ENCODE measurements at places on chromosomes 4 and X. TPM values are rescaled to one million over a fixed set of nuclear protein-coding genes. Genes with fewer than 3 reads are reported as not detected.

Gene CCSER1
- total RNA-seq, result 0.75 TPM

Gene MAGEC3
- 0.04 TPM for total RNA-seq

Gene ABRAXAS1
- 24.1 TPM for total RNA-seq

Gene LRIT3
- total RNA-seq, result 0.09 TPM

Gene DAPP1
- total RNA-seq, result 1.9 TPM

Gene TMEM175
- 9.8 TPM for total RNA-seq

Gene C4orf54
- 114 TPM for total RNA-seq

Gene CXorf49
- not detected for total RNA-seq

Gene TLL1
- 3.9 TPM for total RNA-seq

Gene SMPX
- total RNA-seq, result 281 TPM

Gene KLHL13
- 47.1 TPM for total RNA-seq

Gene EPGN
- 0.49 TPM for total RNA-seq

Gene SPANXC
- not detected for total RNA-seq

Gene NALF2
- 0.31 TPM for total RNA-seq

Gene TEX13D
- total RNA-seq, result 0.04 TPM

Gene EPHA5
- total RNA-seq, result 0.66 TPM

Gene MAGED4
- total RNA-seq, result 11.6 TPM

Gene ZNF157
- 0.35 TPM for total RNA-seq

Gene BTC
- 7.1 TPM for total RNA-seq

Gene MAMLD1
- total RNA-seq, result 4.4 TPM

Gene BEX5
- total RNA-seq, result 0.09 TPM

- peak; percentile 33 for DNase-seq
These were observed 222.6 kb upstream of the PCDH18 start for GRCh38 chr4:137754652-137755471.

- DNase-seq, result no peak
These were observed 240.2 kb upstream of the F9 start for GRCh38 chrX:139290310-139290709.

DNA sequence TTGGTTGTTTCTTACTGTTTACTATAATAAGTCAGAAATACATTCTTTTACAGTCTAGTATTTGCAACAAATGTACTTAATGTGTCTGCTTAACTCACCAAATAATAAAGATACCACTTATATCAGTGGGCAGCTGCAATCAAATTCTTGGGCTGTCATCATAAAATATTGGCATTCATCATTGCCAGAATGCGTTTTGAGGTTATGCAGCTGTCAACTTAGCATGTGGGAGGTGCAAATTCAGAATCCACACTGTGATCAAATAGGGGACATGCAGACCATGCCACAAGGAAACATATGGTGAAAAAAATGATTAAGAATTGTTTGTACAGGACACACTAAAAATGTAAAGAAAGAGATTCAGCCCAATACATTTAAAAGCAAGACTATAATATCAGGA, 86.5 kb downstream of the HCCS start:
- no peak for DNase-seq

DNA sequence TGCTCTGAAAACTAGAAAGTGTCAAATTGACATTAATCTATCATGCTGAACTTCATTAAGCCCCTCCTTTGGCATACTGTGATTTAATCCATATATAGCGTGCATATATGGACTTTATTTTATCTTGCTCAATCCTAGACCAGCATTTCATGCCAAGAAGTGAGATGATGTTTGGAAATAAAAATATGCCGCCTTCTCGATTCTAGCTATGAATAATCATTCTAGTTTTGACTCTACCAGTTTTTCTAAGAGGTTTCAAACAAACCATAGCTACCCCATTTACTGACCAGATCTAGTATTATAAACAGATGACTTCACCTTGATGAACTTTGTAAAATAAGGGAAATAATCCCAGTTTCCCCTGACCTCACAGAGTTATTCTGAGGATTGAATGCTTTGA, 95.0 kb downstream of the ARX start:
- DNase-seq, result no peak

DNA sequence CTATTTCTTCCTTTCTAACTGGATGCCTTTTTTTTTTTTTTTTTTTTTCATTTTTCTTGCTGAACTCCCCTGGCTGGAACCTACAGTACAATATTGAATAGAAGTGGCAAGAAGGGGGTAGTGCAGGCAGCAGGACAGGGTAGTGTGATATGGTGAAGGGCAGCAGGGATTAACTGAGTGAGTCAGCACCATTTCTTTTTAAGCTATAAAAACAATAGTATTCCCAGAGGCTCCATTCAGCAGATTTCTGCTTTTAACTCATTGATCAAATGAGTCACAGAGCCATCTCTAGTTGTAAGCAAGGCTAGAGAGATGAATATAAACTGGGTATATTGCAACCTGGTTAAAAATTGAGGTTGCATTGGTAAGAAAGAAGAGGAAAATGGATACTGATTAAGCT, 53.6 kb upstream of the SETD7 start:
- DNase-seq, result no peak

- DNase-seq, result peak; percentile 45
These were observed 179.1 kb upstream of the MAB21L2 start for GRCh38 chr4:150402871-150403272.

GRCh38 chrX:70553516-70553915, 108.9 kb downstream of the DLG3 start:
- DNase-seq, result no peak

- DNase-seq, result no peak
These were observed 222.7 kb upstream of the VCX3A start for GRCh38 chrX:6757631-6758030.

- DNase-seq, result no peak
These were observed 59.5 kb downstream of the RHOH start for GRCh38 chr4:40256329-40256728.

- peak; percentile 34 for DNase-seq
These were observed 337.7 kb upstream of the FAM241A start for GRCh38 chr4:111807576-111807975.

- DNase-seq, result peak; percentile 89
These were observed 6.4 kb downstream of the AMOT start for GRCh38 chrX:112834031-112834845.

DNA sequence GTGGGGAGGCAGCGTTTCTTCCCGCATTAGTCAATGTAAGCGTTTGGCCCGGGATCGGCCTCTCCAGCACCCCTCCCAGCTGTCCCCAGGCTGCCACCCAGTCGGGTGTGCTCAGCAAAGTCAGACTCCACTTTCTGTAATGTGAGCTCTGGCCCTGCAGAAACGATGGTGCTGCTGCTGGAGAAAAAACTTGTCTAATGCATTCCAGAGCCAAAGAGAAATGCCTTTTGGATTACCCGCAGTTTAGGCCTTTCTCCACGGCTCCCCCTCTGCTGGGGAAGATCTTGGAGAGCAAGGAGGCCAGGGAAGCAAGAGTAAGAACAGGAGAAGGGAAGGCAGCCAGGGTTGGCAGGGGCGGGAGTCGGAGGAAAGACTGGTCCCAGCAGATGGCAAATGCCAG, 55.2 kb downstream of the ELF4 start:
- peak; percentile 85 for DNase-seq

- DNase-seq, result no peak
These were observed 206.2 kb downstream of the KCNIP4 start for GRCh38 chr4:21742326-21742725.

DNA sequence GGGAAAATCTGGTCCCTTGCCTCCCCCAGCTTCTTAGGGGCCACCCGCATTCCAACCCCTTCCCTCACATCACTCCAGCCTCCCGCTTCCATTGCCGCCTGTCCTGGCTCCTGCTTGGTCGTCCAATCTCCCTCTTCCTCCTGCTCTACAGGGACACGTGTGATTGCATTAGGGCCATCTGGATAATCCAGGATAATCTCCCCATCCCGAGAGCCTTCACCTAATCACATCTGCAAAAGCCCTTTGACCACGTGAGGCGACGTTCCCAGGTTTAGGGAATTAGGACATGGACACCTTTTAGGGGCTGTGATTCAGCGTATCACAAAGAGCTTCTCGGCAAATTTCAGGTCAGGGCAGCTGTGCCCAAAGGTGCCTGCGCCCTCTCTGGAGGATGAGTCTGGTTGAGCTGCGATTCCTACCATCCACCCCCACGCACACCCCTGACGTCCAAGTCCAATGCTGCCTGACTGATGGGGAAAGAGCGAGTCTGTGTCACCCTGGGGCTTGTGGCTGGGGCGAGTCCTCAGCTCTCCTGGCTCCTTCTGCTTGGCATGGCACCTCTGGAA, 104.6 kb downstream of the PSAPL1 start:
- no peak for DNase-seq

- no peak for DNase-seq
These were observed 283.1 kb upstream of the MAOA start for GRCh38 chrX:43373032-43373431.

DNA sequence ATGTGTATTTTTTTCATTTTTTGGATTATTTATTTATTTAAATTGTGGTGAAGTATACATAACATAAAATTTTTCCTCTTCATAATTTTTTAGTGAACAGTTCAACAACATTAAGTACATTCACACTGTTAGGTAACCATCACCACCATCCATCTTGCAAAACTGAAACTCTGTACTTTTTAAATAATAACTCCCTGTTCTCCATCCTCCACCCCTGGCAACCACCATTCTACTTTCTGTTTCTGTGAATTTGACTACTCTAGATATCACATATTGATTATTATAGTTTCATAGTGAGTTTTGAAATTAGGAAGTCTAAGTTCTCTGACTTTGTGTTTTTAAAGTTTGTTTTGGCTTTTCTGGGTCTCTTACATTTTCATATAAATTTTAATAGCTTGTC, 89.3 kb upstream of the STX18 start:
- DNase-seq, result no peak

GRCh38 chrX:2533424-2533823, 32.6 kb upstream of the DHRSX start:
- DNase-seq, result no peak

GRCh38 chrX:2401590-2402360, 99.0 kb downstream of the DHRSX start:
- no peak for DNase-seq

DNA sequence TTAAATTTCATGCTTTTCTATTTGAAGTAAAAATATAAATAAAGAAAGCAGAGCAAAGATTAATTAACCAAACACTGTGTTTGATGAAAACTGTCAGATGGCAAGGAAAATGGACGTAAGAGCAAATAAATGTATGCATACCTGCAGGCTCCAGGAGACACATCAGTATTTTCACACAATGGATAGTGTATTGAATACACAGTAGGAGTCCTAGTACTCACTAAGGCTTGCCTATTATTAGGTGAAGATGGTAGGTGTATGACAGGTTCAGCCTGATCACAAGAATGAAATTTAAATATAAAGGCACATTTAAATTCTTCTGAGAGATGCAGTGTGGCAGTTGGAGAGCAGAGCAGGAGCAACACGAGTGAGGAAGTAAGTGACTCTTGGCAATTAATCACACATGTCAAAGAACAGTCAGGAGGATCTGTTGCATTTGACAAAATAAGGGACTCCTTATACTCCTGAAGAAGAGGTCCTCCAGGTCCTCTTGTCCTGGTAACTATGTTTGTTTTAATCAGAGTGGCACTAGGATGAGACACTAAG, 106.0 kb upstream of the NDST4 start:
- DNase-seq, result no peak

GRCh38 chr4:141899103-141899502, 262.7 kb downstream of the IL15 start:
- DNase-seq, result no peak

DNA sequence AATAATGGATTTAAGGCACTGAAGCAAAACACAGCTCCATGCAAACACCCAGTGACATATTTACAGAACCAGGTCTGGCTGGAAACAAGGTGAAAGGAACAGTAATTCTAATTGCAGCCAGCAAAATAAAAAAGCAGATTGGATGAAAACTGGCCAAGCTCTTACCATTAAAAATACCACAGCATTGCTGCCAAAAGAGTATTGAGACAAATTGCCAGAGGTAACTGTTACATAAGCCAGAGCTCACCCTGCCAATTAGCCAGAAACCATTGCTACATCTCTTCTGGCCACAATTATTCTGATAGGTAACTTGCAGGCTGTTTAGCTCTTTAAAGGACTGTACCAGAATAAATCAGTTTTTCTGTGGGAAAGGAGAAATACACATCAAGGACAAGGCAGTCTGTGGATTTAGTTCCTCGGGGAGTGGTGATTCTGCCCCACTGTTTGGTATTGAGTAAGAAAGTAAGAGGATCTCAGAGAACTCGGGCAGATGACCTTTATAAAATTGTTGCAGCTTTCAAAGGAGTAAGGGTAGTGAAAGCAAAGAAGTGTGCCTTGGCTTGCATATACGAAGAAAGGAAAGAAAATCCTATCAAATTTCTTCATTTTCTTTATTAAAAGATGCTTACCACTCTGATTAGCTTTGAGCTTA, 369.5 kb downstream of the PPP3CA start:
- peak; percentile 59 for DNase-seq

- no peak for DNase-seq
These were observed 268.8 kb upstream of the SMIM31 start for GRCh38 chr4:164485136-164485535.

- DNase-seq, result no peak
These were observed 278.9 kb upstream of the SFRP2 start for GRCh38 chr4:154067786-154068185.

GRCh38 chr4:45062935-45063545, 336.7 kb upstream of the GNPDA2 start:
- DNase-seq, result peak; percentile 87

- DNase-seq, result no peak
These were observed 5.3 kb downstream of the FGF5 start for GRCh38 chr4:80271801-80272200.

DNA sequence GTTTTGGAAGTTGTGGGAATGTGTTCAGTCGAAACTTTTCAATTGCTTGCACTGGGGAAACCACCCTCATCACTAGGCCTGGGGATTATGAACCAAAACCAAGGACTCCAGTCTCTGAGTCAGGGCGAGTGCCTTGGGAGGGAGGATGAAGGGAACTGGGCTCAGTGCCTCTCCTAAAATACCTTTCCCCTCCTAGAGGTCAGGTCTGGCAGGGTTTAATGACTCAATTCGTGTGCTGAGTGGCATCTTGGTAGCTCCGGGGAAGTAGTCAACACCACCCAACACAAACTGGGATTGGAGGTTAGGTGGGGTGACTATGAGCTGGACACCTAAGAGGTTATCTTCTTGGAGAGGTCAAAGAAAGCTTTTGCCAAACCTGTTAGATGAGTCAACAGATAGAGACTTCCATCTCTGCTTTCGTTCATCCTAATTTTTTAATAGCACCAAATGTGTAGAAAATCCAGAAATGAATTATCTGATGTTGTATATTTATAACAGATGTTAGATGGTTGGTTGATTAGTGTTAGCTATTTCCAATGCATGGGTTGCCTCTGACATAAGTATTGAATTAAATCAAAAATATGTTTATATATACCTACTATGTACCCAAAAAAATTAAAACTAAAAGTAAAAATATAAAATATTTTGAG, 202.8 kb downstream of the SHROOM3 start:
- DNase-seq, result no peak

- peak; percentile 68 for DNase-seq
These were observed 166.4 kb downstream of the NSUN7 start for GRCh38 chr4:40916218-40916555.

GRCh38 chr4:58809366-58809765, 1699.2 kb upstream of the IGFBP7 start:
- no peak for DNase-seq

DNA sequence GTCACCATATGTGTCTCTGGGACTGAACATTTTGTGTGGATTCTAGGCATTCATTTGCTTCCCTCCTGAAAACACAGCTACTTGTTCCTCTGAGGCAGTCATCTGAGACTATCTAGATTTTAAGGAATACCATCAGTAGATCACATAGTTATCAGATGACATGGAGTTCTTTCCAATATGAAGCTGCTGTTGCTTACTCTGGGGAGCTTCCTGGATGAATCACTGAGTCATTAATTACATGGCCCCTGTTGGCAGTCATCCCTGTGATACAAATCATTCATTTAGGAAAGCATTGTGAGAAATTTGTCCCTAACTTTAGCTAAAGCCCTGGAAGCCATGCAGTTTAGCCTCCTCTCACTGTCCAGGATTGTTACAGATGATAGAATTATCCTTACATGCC, 98.2 kb upstream of the ARSJ start:
- DNase-seq, result peak; percentile 81

All from muscle of leg (tissue), 16 donors.